ENCODE measurements at places on chromosomes 4 and X.

- no peak for DNase-seq
Observed at GRCh38 chr4:1640190-1640589, 43.9 kb downstream of the FAM53A start.

DNA sequence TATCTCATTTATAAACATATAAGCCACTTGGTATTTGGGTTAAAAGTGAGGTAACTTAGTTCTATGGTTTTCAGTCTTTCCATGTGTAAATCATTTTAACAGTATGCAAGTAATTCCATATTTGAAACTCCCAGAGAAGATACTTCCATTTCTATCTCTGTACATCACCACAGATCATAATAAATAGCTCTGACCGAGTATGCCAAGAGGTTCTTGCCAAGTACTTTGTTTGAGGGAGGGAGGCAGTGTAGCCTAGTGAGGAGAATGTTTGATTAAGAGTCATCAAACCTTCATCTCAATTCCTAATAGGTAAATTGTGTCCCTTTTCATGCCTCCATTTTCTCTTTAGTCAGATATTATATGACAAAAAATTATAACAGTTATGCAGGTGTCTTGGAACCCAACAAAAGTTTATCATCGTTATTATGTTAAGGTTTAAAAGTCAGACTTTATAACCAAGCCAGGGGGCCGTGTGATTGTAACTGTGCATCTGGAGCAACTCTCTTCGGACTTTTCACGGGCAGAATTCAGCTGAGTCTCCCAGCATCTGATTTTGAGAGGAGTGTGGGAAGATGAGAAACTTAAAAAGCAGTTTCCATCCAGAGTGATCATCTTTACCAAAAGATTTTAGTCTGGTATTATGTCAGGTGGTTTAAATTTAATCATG, 123.8 kb downstream of the ANK2 start:
- no peak for DNase-seq

GRCh38 chrX:123298026-123298425, 113.9 kb downstream of the GRIA3 start:
- no peak for DNase-seq

GRCh38 chr4:24845902-24846301, 50.5 kb downstream of the SOD3 start:
- no peak for DNase-seq

- peak; percentile 38 for DNase-seq
Observed at GRCh38 chrX:68584221-68584620, 63.2 kb upstream of the STARD8 start.

DNA sequence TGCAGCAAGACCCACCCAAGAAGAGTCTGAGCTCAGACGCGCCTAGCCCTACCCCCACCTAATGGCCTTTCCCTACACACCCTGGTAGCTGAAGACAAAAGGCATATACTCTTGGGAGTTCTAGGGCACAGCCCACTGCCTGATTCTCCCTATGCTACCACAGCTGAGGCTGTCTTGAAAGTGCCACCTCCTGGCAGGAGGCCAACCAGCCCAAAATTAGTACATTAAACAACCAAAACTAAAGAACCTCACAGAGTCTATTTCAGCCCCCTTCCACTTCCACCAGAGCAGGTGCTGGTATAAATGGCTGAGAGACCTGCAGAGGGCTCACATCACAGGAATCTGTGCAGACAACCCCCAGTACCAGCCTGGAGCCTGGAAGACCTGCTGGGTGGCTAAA, 119.1 kb downstream of the HMGN5 start:
- DNase-seq = no peak

DNA sequence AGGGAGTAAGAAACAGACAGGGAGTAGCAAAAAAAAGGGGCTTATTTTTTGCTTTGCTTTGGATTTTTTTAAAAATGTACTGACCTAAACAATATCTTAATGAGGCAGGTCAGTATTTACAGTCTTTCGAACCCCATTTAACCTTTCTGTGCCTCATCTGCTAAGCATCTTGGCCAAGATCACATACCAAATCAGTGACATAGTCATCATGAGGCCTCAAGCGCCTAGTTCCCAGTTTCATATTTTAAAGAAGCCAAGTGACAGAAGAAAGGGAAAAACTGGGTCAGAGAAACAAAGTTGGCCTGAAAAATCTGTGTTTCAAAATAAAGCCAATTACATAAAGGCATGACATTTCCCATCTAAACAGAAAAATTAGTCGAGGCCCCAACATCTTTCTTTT, 94.6 kb upstream of the WDR44 start:
- DNase-seq = no peak

GRCh38 chr4:94171616-94172015, 36.0 kb upstream of the SMARCAD1 start:
- no peak for DNase-seq

- no peak for DNase-seq
Observed at GRCh38 chrX:124605511-124605910, 259.1 kb downstream of the SH2D1A start.

DNA sequence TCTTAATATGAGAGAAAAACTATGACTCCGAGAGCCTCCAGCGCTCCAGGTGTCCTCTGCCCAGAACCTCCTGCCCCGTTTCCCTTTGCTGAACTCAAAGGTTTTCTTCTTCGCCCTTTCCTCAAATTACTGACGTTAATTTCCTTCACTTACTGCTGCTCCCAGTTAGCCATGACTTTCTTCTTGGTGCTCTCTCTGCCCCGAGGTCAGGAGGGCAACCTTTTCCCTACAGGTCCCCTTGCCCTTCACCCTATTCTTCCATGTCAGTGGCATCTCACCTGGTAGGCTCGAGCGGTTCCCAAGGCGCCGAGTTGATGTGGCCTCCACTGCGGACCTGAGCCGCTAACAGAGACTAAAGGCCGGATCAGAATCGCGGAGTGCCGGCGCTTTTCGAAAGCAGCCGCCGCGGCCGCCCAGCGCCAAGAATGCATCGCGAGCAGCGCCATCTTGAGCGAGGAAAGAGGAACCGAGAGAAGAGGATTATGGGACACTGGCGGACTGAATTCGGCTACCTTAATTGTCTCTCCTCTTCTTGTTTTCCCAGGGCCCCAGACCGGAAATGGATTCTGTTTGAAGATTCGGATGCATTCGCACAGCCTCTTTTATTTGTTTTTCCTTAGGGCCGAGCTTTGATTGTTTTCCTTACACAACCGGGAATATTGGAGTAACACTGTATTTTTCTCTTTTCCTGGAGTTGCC, at the start of gene ABCB7:
Gene ABCB7, minus strand, starts transcription at position 457 of the 699 bp plus-strand sequence. Its CDS starts 11 bp downstream, at position 446.
- peak; percentile 85 for DNase-seq

DNA sequence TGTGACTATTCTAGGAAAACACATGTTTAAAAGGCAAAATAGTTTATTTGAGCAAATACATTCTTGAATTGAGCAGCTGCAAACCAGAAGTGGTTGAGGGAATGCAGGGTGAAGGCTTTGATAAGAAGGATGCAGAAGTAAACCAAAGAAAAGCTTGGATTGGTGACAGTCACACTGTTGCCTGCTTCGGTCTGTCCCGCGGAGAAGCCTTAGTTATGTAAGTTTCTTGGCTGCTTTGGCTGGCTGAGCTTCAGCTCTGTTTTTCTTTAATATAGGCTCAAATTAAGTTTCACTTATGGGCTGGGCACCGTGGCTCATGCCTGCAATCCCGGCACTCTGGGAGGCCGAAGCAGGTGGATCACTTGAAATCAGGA, 67.6 kb downstream of the FAM53A start:
- DNase-seq = no peak

GRCh38 chr4:138775489-138775888, 240.1 kb upstream of the NOCT start:
- peak; percentile 83 for DNase-seq

DNA sequence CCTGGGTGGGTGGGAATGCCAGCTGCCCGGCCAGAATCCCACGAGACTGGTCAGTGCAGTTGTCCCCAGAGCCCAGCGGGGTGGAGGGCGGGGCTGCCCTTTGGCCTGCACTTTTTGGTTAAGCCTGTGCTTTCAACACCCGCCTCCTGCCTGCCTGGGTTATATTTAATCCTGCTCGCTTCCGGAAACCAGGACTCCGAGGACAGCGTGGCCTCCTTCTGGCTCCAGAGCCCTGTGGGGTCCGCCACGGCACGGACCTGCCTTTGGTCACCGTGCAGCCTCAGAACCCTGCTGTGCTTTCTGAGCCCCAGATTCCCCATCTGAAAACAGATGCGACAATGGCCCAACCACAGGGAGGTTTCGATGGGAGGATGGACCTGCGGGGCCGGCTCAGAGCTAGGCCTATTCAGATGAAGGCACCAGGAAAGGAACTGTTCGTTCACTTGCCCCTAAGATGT, 29.4 kb upstream of the KIAA0232 start:
- DNase-seq = no peak

- no peak for DNase-seq
Observed at GRCh38 chrX:36071061-36071460, 151.5 kb downstream of the CFAP47 start.

GRCh38 chrX:131745942-131746489, 202.1 kb downstream of the OR13H1 start:
- DNase-seq = no peak

- DNase-seq = no peak
Observed at GRCh38 chr4:79338148-79338547, 12.3 kb upstream of the NAA11 start.

DNA sequence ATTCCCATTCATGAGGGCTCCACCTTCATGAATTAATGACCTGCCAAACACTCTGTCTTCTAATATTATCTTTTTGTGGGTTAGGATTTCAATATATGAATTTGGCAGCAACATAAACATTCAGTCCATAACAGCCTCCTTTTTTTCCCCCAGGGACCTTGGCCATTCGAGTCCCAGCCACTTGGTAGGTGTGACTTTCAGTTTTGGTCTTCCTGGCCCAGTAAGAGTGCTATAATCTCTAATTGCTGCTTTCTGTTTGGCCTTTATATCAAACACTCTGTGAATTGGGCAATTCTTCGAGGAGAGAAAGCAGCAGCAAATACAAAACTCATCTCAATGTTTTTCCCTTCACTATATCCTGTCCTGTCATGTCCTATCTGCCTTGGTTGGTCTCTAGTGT, 12.4 kb upstream of the RADX start:
- DNase-seq = peak; percentile 10

- no peak for DNase-seq
Observed at GRCh38 chr4:106594291-106594952, 225.8 kb upstream of the GIMD1 start.

GRCh38 chrX:148806145-148806870, 305.9 kb downstream of the AFF2 start:
- DNase-seq = no peak

DNA sequence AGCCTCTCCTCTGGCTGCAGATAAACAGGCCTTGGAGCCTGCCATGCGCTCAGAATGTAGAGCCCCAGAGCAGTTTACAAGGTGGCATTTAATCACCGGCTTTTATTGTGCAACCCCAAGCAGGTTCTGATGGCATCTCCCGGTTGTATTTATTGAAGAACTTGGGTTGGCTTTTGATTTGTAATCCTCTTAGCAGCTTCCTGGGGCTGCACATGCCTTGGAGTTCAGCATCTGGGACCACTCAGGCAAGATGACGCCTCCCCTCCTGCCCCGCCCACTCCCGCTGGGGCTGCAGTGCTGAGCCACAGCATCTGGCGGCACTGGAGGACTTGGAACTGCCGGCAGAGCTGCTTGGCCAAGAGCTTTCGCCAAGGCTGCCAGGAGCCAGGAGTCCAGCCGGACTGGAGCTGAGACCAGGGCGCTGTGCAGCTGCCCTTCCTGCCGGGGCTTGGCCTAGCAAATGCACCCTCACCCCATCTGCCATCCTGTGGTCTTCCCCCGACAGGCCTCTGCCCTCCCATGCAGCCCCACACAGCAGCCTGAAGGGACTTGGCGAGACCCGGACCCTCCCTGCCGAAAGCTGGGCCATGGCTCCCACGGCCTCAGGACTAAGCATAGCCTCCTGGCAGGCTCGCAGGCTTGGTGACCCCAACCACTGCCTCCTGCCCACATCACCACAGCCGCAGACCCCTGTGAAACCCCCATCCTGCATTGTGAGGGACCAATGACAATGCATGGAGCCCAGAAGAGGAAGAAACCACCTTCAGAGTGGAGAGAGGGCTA, 5.4 kb downstream of the HTRA3 start:
- no peak for DNase-seq

DNA sequence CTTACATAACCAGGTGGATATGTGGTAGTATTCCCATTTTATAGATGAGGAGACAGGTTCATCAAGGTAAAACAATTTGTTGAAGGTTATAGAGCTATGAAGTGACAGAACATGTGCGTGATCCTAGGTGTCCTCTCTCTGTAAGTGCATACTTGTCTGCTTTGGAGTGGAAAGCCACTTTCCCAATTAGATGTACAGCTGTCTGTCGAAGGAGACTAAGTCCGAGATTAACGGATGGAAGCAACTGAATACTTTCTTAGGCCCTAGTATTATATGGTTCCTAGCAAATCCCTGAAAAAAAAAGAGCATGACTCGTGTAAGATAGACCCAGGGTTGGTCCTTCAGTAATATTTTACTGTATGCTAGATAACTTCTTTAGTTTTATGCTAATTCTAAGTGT, 19.7 kb downstream of the TMEM131L start:
- DNase-seq = no peak

- no peak for DNase-seq
Observed at GRCh38 chrX:105191878-105192277, 28.6 kb downstream of the TEX13A start.

GRCh38 chrX:4110964-4111363, 397.5 kb upstream of the PRKX start:
- no peak for DNase-seq

- peak; percentile 2 for DNase-seq
Observed at GRCh38 chrX:94751611-94752010, 1077.6 kb downstream of the FAM133A start.

DNA sequence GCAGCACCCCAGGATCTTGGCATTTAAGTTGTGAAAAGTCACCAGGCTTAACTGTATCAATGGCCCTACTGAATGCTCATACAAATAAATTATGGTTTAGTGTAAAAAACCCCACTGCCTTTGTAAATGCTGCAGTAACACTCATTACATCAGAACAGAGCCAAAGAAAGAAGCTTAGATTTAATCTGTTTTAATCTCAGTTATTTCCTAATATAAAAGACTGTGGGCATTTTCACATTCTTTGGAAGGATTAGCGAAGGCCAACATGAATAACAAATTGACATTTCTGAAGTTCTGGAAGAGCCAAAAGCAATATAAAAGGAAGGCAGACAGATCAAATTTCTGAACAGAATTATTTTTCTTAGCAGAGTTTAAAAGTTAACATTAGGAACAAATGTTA, 140.0 kb upstream of the HCCS start:
- DNase-seq = no peak

- DNase-seq = no peak
Observed at GRCh38 chr4:59700651-59701050, 1499.5 kb upstream of the ADGRL3 start.
